ENCODE measurements at places on chromosomes 5 and 9.

DNA sequence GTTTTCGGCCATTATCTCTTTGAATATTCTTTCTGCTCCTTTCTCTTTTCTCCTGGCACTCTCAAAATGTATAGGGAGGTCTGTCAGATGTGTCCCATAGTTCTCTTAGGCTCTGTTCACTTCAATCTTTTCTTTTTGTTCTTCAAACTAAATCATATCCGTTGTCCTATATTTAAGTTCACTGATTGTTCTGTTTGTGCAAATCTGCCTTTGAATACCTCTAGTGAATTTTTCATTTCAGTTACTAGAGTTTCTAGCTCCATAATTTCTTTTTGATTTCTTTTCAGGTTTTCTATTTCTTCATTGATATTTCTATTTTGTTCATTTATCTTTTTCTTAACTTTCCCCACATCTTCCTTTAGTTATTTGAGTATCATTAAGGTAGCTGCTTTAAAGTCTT lies 65.4 kb downstream of the CERT1 start:
- no peak for DNase-seq

DNA sequence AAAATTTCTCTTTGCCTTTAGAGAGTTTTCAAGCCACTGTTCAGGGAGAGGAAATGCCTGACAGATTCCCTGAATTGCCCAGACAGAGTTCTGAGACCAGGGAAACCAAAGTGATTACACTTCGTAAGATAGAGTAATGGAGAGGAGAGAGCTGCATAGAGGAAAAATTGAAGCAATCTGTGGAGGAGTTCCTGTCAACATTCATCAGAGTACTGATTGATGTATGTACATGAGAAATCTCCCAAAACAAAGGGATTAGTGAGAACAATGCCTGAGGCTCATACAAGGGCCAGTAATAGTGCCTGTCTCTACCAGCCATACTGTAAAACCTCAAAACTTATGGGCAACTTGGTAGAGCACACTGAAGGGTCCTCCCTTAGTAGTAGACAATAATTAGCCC lies 79.0 kb upstream of the TRIM32 start:
- DNase-seq, result no peak

GRCh38 chr5:171336521-171337209 lies 27.6 kb downstream of the TLX3 start:
- DNase-seq, result no peak

GRCh38 chr5:16842896-16843295 lies 93.2 kb downstream of the MYO10 start:
- no peak for DNase-seq

- no peak for DNase-seq
Observed at GRCh38 chr9:109039539-109039938, 26.2 kb upstream of the CTNNAL1 start.

- DNase-seq, result no peak
Observed at GRCh38 chr5:114055318-114056184, 306.3 kb upstream of the KCNN2 start.

GRCh38 chr5:34591723-34592122 lies 64.4 kb upstream of the RAI14 start:
- no peak for DNase-seq

DNA sequence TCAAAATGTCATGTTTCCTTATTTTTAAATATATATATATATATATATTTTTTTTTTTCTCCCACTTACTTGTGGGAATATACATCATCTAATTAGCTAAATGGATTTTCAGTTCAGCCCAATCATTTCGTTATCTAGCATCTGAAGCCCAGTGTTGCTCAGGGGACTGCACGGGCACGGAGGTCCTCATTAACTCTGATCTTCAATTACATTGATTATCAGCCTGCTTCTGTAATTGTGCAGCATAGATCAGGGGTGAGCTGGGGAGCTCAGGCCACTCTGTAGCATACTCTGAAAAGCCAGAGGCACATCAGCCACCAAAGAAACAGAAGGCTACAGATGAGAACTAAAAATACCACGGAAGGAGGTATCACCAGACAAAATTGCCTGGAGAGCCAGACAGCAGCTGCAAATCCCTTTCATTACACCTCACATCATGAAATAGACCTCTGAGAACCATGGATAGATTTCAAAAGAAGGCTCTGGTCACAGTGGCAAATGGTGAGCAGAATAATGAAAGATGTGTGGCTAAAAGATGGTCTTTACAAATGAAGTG lies 326.4 kb downstream of the TRIM32 start:
- no peak for DNase-seq

DNA sequence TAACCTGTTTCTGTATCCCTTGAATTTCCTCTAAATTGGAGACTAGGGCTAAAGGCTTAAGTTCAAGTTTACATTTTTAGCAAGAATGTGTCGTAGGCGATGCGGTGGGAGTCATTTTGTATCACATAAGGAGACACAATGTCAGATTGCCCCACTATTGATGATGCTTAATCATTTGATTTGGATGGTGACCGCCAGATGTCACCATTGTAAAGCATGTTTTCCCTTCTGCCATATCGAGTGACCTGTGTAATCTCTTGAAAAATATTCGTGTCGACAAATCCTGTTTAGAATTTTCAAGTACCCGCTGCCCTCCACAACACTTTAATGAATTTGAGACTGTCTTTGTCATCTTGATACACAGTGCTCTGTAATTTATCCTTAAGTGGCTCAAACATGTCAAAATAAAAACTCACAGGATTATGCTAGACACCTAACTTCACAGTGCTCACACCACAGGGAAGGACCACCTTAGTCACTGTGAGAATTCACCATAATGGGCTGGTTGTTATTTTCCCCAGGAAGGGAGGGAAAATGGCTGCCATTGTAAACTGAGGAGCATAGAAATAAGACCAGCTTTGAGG lies 34.5 kb upstream of the SLC46A2 start:
- no peak for DNase-seq

DNA sequence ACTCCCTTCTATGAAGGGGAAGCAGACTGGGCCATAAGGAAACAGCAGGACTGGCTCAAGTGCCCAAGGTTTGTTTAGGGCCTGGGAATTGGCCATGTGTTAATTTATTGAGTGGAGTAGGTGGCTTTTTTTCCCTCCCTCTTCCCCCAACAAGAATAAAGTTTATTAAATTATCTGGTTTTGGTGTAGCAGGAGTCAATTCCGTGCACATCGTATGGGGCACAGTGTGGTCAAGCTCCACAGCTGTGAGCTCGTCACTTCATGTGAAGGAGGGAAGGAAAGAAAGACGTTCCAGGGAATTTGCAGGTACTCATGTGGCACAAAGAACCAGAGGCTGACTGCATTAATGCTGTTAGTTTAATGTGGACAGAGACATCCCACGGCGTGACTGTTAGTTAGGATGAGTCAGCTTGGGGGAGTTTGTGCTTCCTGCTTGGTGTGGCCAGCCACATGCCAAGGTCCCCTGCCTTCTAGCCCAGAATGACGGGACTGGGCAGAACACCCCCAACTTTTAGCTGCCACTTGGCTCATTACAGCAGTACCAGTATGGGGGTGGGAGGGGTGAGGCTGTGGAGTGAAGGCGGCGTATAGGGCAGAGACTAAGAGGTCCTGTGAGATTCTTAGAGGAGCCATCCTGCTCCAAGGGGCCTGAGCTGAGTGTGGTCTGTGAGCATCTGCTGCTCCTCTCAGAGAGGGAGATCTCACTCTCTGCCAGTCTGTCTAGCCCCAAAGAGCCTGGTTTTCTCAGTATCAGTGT lies 33.2 kb downstream of the CSF1R start:
- no peak for DNase-seq

DNA sequence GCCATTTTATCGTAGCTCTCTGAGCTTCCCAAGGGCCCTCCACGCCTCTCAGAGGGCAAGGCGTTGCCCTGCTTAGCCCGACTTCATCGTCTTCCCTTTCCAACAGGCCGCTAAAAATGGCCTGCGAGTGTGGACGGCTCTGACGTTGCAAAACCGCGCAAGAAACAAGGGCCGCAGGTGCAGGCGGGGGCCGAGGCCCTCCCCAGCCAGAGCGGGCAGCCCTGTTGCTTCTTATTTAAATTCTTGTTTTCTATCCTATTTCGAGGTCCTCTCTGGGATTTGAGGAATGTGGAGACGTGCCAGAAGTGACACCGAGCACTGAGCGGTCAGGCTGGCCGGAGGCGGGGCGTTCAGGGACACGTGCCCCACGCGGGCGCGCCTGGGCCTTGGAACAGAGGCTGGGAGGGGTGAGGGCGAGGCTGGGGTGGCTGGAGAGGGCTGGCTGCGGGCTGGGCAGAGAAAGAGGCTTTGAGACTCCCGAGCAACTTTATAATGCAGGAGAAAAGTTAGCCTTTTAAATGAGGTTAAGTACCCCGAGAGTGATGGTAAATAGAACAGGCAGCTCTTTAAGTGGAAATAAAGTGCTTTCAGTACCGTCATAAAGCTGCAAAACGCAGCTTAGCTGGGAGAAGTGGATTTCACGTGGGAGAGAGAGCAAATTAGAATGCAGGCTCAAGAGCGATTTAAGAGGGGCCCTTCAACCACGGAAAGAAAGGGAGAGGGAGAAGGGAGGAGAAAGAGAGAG lies 243.6 kb downstream of the AUH start:
- DNase-seq, result no peak

DNA sequence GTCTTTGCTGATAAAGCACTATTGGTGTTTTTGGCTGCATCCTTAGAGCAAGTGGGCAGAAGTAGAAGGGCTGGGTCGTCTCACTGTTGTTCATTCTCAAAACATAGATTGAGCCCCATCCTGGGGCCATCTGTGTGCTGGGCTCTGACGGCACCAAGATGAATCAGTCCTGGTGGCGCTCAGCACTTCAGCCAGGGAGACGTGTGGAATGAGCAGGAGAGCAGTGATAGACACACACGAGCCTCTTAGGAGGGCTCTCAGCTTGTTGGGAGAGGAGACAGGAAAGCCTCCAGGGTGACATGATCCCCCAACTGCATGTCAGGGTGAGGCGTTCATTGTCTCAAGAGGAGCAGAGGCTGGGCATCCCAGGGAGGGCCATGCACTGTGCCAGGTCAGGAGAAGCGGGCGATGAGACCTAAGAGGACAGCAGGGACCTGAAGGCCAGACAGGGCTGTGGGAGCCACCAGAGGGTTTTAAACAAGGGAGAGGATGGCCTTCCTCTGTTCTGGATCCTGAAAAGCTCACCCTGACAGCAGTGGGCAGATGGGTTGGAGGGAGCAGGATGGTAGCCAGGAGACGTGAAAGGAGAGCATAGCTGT lies 115.8 kb downstream of the DAB2IP start:
- DNase-seq, result no peak

DNA sequence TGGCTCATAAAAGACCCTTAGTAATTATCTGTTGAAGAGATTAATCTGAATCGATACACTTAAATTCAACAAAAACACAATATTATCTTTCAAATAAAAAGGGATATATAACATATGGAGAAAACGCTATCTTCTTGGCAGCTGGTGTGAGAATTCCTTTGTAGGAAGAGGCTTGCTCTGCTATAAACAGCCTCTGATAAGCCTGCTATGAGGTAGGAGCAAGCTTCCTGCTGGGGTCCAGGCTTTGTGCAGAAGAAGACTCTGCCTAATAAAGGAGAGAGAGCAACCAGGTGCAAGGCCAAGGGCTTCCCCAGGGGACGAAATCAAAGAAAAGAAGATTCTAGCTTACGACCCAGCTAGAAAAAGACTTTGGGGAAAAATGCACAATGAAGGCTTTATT lies 43.3 kb upstream of the SSBP2 start:
- DNase-seq, result no peak

DNA sequence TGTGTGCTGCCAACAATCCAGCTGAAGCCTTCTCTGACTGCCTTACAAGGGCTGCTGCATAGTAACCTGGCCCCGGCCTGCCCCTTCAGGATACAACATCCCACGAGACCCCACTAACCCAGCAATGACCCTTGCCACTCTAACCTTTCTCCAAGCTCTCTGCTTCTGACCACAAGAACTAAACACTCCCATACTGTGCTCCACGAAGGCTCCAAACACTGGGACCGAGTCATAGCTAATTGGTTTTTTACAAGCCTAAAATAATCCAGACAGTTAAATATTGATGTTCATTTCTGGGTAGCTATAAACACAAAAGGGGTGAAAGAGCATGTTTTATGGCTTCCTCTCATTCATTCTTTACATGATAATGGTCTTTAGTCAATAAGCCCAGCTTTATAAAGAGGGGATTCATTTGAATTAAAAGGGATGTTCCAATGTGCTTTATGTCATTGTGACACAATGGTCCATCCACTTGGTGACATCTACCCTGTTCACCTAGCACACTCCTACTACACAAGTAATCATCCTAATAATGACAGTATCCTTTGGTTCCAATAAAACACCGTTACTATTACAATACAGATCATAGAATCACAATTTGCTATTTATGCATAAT lies 16.2 kb upstream of the TLE4 start:
- DNase-seq, result no peak

DNA sequence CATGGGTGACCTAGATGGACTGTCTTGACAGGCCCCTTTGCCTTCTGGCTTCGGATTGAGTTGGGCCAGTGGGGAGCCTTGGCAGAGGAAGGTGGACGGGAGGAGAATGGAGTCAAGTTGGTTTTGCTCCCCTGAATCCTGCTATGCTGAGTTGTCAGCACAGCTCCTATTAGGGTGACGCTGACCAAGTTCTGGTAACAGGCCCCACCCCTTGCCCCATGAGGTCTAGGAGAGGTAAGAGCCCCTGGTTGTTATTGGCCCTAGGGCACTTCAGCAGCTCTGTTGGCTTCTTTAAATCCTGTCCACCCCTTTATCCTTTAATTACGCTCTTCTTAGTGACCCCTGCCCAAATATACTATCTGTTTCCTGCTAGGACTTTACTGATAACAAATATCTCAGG lies 39.4 kb upstream of the KIF2A start:
- DNase-seq, result no peak

All from T-helper 1 cell (primary cell).